Activated naive CD4-positive, alpha-beta T cell (primary cell): ENCODE measurements at places on chromosomes 2 and 18.

DNA sequence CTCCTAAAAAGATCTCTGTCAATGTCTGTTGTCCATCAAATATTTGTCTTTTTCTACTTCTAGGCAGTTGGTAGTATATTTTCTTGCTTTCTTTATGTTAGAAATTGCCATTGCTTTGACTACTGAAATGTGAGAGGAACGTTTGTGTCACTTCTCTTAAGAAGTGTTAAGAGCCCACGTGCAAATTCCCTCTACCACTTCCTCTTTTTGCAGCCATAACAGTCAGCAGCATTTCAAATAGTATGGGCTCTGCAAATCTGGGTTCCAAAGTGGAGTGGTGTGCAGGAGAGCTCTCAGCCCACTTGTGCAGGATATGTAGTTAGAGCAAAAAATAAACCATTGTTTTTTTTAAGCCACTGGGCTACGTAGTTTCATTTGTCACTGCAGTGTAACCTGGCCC is 314.0 kb downstream of the MEIS1 start:
- DNase-seq = no peak

DNA sequence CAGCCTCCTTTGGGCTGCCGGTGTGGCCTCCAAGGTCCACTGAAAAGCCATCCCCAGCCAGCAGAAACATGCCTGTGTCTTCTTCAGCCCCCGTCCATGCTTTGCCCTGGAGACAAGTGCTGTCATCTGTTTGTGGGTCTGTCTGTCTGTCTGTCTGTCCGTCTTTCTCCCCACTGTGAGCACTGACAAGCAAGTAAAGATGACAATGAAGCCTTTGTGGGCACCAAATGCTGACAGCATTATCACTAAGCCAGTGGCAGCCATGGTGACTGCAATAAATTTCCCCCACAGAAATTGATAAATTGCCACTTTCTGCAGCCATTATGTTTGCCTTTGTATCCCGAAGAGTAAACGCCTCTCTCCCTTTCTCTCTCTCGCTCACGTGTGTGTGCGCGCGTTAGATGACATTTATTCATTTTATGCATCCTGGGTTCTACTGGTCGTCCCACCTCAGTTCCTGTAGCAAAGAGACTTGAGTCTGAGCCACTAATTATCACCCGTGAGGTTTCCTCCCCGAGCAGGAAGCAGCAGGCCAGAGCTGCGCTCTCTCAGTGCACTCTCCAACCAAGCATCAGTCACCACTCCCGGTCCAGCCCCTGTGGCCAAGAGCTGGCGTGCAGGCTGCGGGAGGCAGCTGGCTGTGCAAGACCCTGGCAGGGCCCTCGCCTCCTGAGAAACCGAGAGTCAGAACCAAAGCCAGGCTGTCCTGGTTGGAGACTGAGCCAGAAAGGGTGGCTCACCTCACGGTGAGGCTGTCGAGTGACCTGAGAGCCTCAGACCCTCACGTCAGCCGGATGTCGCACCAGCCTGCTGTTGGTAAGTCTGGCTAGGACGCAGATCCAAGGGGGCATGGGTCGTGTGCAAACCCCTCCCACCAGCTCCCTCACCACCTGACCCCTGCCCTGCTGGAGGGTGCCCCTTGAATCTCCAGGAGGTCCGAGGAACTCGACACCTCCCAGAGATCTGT is 6.9 kb downstream of the STEAP3 start:
- DNase-seq = no peak

DNA sequence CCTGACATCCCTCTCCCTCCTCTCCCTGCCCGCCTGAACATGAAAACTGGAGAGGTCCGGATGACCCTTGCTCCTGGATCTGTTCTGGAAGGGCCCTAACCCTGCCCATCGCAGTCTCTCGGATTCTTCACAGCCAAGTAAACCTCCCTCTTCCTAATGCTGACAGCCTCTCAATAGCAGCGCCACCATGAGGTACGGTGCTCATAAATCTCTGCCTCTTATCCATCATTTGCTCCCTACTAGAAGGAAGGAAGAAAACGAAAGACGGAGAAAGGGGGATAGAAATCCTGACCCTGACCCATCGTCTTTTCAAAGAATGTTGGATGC is 257.9 kb downstream of the BCL11A start:
- DNase-seq = no peak

DNA sequence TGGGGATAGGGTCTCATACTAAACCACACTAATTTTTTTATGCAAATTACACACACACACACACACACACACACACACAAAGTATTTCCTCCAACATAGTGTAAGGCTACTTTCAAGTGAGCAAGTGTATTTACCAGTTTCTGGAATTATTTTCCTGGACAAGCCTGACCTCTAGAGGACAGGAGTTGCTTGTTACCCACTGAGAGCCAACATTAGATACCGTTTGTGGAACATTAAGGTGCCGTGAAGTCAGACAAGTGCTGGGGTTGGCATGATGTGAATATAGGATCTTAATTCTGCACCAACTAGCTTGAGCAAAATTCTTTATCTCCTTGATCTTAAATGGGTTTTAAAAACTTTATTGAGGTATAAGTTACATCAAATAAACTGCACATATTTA is 39.3 kb upstream of the SERPINB2 start:
- DNase-seq = no peak
